ENCODE measurements at places on chromosomes 12 and 14.
A peak's percentile ranks its signal among the peaks of the same experiment; 100 is the strongest.

- peak; percentile 75 for DNase-seq
These were observed at the start of gene ZBTB39 for GRCh38 chr12:57005980-57006808. ZBTB39 (minus strand) TSS chr12:57006546; CDS start chr12:57004917, 1,629 bp downstream.

GRCh38 chr12:4274396-4275015 is 944 bp downstream of the CCND2 start:
- DNase-seq, result no peak

GRCh38 chr12:93972411-93973208 is 175.8 kb upstream of the PLXNC1 start:
- peak; percentile 27 for DNase-seq

GRCh38 chr12:46998811-46999368 is 80.5 kb upstream of the PCED1B start:
- peak; percentile 60 for DNase-seq

- DNase-seq, result no peak
These were observed 19.3 kb upstream of the CDKN3 start for GRCh38 chr14:54377501-54377900.

- DNase-seq, result peak; percentile 51
These were observed 7.5 kb upstream of the CCDC177 start for GRCh38 chr14:69582212-69582611.

GRCh38 chr14:32693114-32693513 is 245.6 kb upstream of the NPAS3 start:
- DNase-seq, result no peak
